ENCODE measurements at places on chromosomes 3 and 15. TPM values are rescaled to one million over a fixed set of nuclear protein-coding genes. Genes with fewer than 3 reads are reported as not detected.

IL20RB gene
- 0.31 TPM for total RNA-seq

NR2E3 gene
- 0.06 TPM for total RNA-seq

NOP10 gene
- total RNA-seq = 247 TPM

P2RY1 gene
- total RNA-seq = 1.2 TPM

KLHL40 gene
- total RNA-seq = not detected

DUOXA2 gene
- total RNA-seq = not detected

HTR3E gene
- not detected for total RNA-seq

RETNLB gene
- not detected for total RNA-seq

MAGI1 gene
- 10.6 TPM for total RNA-seq

PCOLCE2 gene
- total RNA-seq = 586 TPM

GPR176 gene
- total RNA-seq = 206 TPM

FOXL2 gene
- total RNA-seq = not detected

RAD18 gene
- total RNA-seq = 8.6 TPM

TMA7 gene
- 433 TPM for total RNA-seq

FAM131A gene
- total RNA-seq = 33.5 TPM

KCNAB1 gene
- 1.9 TPM for total RNA-seq

CHL1 gene
- not detected for total RNA-seq

KCNMB2 gene
- total RNA-seq = not detected

MYO5C gene
- 0.50 TPM for total RNA-seq

GOLGA8J gene
- 0.13 TPM for total RNA-seq

MYL3 gene
- not detected for total RNA-seq

SI gene
- total RNA-seq = not detected

CHRFAM7A gene
- 2.5 TPM for total RNA-seq

C2CD4B gene
- 0.26 TPM for total RNA-seq

SEMA4B gene
- total RNA-seq = 27.0 TPM

ARPP21 gene
- 2.1 TPM for total RNA-seq

AQP9 gene
- total RNA-seq = not detected

PEAK1 gene
- total RNA-seq = 78.2 TPM

LIPH gene
- 0.87 TPM for total RNA-seq

EFCC1 gene
- under 0.01 TPM for total RNA-seq

OIP5 gene
- total RNA-seq = 4.9 TPM

TRIM42 gene
- not detected for total RNA-seq

FSD2 gene
- total RNA-seq = not detected

TIMMDC1 gene
- 49.1 TPM for total RNA-seq

SLC9C1 gene
- total RNA-seq = 0.13 TPM

ZBTB11 gene
- total RNA-seq = 19.7 TPM

WDR73 gene
- total RNA-seq = 24.2 TPM

ACTRT3 gene
- 6.1 TPM for total RNA-seq

ARHGAP31 gene
- 9.1 TPM for total RNA-seq

SLC4A7 gene
- 209 TPM for total RNA-seq

DLL4 gene
- 1.5 TPM for total RNA-seq

FBXO40 gene
- total RNA-seq = not detected

PPP4R2 gene
- 65.4 TPM for total RNA-seq

GAP43 gene
- 9.9 TPM for total RNA-seq

TMEM207 gene
- total RNA-seq = not detected

TGM5 gene
- not detected for total RNA-seq

IQGAP1 gene
- 385 TPM for total RNA-seq

XCR1 gene
- not detected for total RNA-seq

GCSAM gene
- total RNA-seq = not detected

CADPS gene
- 0.40 TPM for total RNA-seq

ERICH6 gene
- total RNA-seq = 0.06 TPM

SGO1 gene
- 4.6 TPM for total RNA-seq

IL5RA gene
- total RNA-seq = not detected

SMCO1 gene
- total RNA-seq = not detected

TICRR gene
- 1.2 TPM for total RNA-seq

Data from aortic smooth muscle cell (primary cell).